Left ventricle myocardium inferior (tissue), 1 donor: ENCODE measurements at places on chromosomes 6 and 20. TPM values are rescaled to one million over a fixed set of nuclear protein-coding genes. Genes with fewer than 3 reads are reported as not detected.

Gene SLC24A3
- total RNA-seq = 1.3 TPM

Gene BTN1A1
- total RNA-seq = not detected

Gene MOCS1
- 28.6 TPM for total RNA-seq

Gene RSPO4
- not detected for total RNA-seq

Gene SAMHD1
- total RNA-seq = 37.8 TPM
